ENCODE measurements at places on chromosomes 5 and 9.

- DNase-seq = no peak
Measured at GRCh38 chr5:58849223-58849622, 266.3 kb downstream of the RAB3C start.

GRCh38 chr5:74240783-74241750, 399.5 kb downstream of the ENC1 start:
- DNase-seq = no peak

GRCh38 chr5:133112026-133112660, 60.3 kb downstream of the HSPA4 start:
- DNase-seq = no peak

DNA sequence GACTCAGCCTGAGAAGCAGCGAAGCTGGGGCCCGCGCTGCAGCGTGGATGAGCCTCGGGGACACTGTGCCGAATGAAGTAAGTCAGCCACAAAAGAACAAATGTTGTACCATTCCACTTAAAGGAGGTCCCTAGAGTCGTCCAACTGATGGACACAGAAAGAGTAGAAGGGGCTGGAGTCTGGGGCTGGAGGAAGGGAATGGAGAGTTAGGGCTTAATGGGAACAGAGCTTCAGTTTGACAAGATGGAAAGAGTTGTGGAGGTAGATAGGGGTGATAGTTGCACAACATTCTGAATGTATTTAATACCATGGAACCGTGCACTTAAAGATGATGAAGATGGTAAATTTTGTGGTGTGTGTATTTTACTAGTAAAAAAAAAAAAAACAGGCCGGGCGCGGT, 119.9 kb downstream of the EHMT1 start:
- no peak for DNase-seq

- no peak for DNase-seq
Measured at GRCh38 chr9:94904806-94905205, 178.3 kb downstream of the AOPEP start.

DNA sequence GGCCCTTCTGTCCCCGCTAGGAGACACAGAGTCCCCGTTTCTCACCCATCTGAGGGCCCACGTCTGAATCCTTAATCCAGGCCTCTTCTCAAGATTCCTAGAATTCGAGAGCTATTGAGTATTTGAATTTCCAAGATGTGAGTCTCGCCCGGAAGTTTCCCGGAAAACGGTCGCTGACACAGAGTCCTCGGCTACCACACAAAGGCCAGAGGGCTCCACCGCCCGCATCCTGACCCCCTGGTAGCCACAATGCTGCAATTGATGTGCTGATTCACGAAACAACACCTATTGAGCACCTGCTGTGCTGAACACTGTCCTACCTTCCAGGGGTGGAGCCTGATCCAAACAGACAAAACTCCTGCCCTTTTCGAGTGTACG, 670 bp upstream of the FBP1 start:
- no peak for DNase-seq

GRCh38 chr5:1510151-1510561, 13.6 kb downstream of the LPCAT1 start:
- no peak for DNase-seq

DNA sequence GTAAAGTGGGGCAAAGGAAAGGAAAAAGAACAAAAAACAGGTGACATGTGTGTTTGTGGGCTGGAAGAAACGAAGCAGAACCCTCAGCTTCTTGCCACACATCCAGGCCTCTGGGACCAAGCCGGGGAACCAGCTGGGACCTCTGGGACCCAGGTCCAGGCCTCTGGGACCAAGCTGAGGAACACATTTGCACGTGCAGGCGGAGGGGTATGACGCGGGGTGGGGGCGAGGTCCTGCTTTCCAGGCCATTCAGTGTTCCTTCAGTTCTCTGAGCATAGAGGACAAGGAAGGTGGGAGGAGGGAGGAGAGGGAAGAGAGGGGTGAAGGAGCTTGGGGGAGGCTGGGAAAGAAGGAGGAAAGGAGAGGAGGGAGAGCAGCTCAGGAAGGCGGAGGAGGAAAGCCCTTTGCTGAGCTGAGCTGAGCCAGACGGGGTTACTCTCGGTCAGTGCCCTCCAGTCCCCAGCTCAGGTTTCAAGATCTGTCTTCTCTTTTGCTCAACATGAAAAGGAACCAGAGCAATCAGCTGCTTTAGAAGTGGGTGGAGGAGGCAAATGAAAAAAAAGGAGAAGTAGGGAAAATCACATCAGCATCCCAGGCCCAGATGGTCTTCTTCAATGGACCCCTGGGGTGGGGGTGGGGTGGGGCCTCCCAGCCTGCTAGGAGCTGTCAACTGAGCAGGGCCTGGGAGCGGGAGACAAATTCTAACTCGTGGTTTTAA, 59.1 kb downstream of the ABCA1 start:
- DNase-seq = no peak

DNA sequence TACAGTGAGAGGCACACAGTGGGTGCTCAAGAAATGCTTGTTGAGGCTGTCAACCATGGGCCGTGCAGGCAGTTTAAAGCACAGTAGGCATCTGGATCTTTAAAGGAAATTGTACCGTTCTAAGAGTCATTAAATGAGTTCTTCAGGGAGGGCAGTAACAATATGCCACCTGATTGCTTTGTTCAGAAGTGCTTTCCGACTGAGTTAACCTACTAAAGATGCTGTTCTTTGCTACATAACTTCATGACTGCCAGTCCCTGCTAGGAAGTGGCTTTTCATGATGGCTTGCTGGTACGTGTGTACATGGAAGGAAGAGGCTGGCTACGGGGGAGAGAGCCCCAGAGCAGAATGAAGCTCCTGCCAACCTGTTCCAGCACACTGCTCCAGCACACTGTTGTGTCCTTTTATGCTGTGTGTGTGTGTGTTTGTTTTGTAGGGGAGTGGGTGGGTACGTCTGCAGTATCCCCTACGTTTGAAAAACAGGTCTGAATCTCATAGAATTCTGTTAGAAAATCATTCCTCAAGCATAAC, 41.9 kb upstream of the PPP2R2B start:
- DNase-seq = no peak
